NCI-H226 (cell line): ENCODE measurements at places on chromosomes 12 and 14.

GRCh38 chr12:66629138-66629870 lies 49.6 kb downstream of the GRIP1 start:
- no peak for DNase-seq

DNA sequence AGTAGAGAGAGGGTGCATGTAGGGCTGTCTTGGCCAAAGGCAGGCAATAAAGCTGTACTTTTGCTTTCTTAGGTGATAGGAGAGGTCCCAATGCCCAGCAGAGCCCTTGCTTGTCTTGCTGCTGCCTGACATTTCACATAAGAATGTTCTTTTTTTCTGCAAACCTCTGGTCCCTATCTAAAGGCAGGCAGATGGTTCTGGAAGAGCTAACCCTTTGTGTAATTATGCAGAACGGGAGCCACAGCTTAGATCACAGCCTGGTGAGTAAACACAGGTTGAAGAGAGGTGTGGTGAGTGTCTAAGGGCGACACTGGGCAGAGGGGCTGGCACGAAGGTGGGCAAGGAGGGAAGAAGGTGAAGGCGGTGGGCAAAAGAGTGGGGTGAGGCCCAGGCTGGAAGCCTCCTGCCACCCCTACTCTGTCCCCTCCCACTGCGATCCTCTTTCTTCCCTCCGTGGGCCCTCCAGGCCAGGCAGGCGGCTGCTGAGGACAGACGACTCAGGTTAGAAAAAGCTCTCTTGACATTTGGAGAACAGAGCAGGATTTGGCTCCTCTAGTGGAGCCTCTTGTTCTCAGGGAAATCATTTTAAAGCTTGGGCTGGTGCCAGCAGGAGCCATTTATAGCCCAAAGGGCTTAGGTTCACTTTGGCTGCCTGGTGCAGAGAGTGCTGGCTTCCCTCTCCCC lies 42.8 kb downstream of the PRMT8 start:
- DNase-seq: no peak

DNA sequence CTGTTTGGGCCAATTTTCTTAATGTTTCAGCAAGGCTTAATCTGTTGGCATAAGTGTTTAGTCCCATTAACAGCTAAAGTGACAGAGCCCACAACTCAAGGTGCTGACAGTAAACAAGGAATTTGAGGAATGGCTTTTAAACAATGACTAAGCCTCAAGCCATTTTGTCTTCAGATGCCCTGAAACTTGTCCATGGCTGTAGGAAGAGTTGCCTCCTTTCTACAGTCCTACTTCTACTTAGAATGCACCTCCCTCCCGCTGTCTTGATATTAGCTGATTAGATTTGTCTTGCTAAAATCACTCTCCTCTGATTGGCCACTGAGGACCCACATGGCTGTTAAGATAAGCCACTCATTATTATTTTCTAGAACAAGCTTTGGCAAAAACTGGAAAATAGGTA lies 188.4 kb upstream of the OTX2 start:
- DNase-seq: no peak

- DNase-seq: no peak
Observed at GRCh38 chr12:49960474-49961110, 1.1 kb upstream of the AQP5 start.

GRCh38 chr12:102965281-102966155 lies 8.0 kb downstream of the ASCL1 start:
- no peak for DNase-seq
